Testis (tissue), 5 donors: ENCODE measurements at places on chromosomes 7 and 10. TPM values are rescaled to one million over a fixed set of nuclear protein-coding genes. Genes with fewer than 3 reads are reported as not detected.

GRCh38 chr10:12218991-12219390 is 23.0 kb downstream of the CDC123 start:
- H3K4me3 ChIP-seq, result no peak overlapping the region
- no peaks in the 10 kb centered on the region for H3K36me3 ChIP-seq
- H3K4me1 ChIP-seq, result no peaks in the 10 kb centered on the region
- H3K27me3 ChIP-seq, result no peaks in the 10 kb centered on the region
- no peak overlapping the region for H3K27ac ChIP-seq

DNA sequence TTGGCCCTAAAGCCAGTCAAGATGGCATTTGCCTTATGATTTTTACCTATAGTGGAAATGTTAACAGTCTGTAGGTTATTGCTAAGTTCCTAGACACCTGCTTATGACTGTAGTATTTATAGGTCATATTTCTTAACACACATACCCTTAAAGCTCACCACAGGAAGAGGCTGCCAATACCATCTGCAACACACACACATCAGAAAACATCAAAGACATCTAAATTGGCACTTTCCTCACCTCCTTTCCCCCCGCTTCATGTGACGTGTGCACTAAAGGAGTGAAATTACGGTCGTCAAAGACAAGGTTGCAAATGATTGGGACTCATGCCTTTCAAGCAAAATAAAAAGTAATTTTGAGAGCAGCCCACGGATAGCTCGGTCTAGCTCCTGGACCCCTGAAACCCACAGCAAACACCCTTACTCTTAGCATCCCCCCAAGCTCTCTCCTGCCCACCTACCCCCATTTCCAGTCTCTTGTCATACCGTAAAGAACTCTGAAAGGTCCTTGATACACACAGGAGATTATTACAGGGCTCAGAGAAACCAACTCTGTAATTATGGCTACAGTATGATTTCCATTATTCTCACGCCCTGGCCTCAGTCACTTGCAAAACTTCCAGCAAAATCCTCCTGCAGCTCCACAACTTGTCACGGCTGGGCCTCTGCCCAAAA is 90.5 kb downstream of the PLXNA4 start:
- H3K27ac ChIP-seq, result no peak overlapping the region
- DNase-seq, result no peak
- H3K36me3 ChIP-seq, result no peaks in the 10 kb centered on the region
- no peak overlapping the region for H3K4me3 ChIP-seq

GRCh38 chr7:106465704-106466468 is 181.1 kb upstream of the NAMPT start:
- H3K4me1 ChIP-seq, result peaks cover 29% of the 10 kb centered on the region
- no peaks in the 10 kb centered on the region for H3K36me3 ChIP-seq
- DNase-seq, result peak; percentile 51
- peak overlapping the region; percentile 52 for H3K27ac ChIP-seq
- H3K27me3 ChIP-seq, result no peaks in the 10 kb centered on the region

- peaks cover 7% of the 10 kb centered on the region for H3K4me1 ChIP-seq
- DNase-seq, result no peak
- H3K4me3 ChIP-seq, result no peak overlapping the region
- H3K36me3 ChIP-seq, result no peaks in the 10 kb centered on the region
- no peaks in the 10 kb centered on the region for H3K27me3 ChIP-seq
- no peak overlapping the region for H3K27ac ChIP-seq
These were observed 2.7 kb downstream of the COG5 start for GRCh38 chr7:107560898-107561516.

DNA sequence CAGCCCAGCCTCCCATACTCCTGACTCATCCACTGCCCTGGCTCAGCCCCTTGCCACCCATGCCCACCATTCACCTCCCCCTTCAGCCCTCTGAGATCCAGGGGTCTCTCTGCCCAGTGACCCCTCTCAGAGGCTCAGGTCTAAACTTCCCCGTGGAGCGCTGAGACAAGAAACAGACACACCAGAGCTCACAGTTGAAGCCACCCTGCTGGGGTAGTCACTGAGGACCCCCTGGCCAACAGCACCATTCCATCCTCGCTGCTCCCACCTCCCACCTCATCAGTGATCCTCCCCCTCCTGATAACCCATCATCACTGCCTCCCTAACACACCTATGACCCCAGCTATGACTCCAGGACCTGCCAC is 100.7 kb downstream of the GRID1 start:
- peaks cover 6% of the 10 kb centered on the region for H3K4me1 ChIP-seq
- H3K27ac ChIP-seq, result no peak overlapping the region
- DNase-seq, result peak; percentile 4
- no peaks in the 10 kb centered on the region for H3K36me3 ChIP-seq
- no peak overlapping the region for H3K4me3 ChIP-seq

DNA sequence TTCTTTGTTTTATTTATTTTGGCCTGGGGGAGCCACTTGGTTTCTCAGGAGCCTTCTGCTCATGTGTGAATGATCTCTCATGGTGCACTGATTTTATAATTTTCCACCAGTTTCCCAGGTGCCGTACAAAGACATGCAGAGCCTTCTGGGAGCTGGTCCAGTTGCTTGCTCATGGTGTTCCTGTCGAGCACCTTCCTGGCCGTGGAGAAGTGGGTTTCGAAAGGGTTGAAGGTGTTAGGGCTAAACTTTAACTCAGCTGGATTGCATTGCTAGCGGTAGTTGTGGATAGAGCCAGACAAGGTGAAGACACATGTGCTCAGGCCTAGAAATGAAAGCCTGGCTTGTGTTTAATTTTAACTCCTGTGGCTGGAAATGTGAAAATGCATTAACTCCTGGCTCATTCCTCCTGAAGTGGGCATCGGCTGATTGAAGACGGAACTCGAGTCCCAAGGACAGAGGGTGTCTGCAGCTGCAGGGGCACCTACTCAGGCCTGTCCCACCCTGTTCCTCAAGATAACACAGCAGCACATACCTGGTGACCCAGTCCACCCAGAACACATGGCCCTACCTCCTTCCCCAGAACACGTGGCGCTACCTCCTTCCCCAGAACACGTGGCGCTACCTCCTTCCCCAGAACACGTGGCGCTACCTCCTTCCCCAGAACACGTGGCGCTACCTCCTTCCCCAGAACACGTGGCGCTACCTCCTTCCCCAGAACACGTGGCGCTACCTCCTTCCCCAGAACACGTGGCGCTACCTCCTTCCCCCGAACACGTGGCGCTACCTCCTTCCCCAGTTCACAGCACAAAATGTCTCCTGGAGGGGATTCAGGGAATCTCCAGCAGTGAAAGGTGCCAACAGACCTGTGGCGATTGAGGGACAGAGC is 133.2 kb downstream of the WDR37 start:
- H3K27me3 ChIP-seq, result no peaks in the 10 kb centered on the region
- no peak for DNase-seq
- H3K36me3 ChIP-seq, result no peaks in the 10 kb centered on the region
- no peak overlapping the region for H3K4me3 ChIP-seq
- peaks cover 27% of the 10 kb centered on the region for H3K4me1 ChIP-seq

DNA sequence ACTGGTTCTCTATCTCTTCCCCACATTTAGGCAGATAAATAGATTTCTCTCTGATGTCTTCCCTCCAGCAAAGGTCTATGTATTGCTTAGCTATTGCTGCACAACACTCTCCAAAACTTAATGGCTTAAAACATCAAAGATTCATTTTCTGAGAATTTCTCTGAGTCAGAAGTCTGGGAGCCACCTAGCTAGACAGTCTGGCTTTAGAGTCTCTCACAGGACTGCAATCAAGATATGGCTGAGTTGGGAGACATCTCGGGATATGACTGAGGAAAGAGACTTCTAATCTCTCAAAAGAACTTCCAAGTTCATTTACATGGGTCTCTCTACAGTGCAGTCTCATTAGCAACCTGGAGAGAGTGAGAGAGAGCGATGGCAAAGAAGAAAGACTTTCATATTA is 553.6 kb upstream of the GHITM start:
- no peak overlapping the region for H3K4me3 ChIP-seq
- H3K36me3 ChIP-seq, result no peaks in the 10 kb centered on the region
- H3K27ac ChIP-seq, result no peak overlapping the region
- H3K4me1 ChIP-seq, result no peaks in the 10 kb centered on the region
- no peak for DNase-seq

DNA sequence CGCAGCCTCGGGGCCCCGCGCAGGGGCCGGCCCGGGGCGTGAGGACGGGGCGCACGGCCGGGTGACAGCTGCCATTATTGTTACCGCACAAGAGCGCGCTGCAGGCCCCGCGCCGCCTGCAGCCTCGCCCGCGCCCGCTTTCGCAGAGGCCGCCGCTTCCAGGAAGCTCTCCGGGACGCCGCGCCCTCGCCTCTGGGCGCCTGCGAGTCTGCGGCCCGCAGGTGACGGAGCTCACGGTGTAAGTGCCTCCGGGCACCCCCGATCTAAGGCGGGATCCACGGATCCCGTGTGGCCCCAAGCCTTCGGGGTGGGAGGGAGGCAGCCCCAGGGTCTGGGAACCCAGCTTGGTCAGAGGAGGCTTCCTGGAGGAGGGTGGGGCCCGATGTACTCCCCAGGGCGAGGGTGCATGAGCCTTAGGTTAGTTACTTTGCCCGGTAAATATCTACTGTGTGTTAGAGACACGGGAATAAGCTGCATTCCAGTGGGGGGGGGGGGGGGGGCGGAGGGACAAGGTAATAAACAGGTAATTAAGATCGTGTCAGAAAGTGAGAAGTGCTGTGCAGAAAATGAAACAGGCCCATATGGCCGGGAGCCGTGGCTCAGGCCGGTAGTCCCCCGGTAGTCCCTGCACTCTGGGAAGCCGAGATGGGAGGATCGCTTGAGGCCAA is 638 bp downstream of the IQCE start:
- DNase-seq, result no peak
- no peaks in the 10 kb centered on the region for H3K27me3 ChIP-seq
- H3K36me3 ChIP-seq, result no peaks in the 10 kb centered on the region
- peak overlapping the region; percentile 75 for H3K4me3 ChIP-seq
- peaks cover 25% of the 10 kb centered on the region for H3K4me1 ChIP-seq
- H3K27ac ChIP-seq, result peak overlapping the region; percentile 64

GRCh38 chr7:49839863-49840645 is 66.6 kb downstream of the VWC2 start:
- H3K4me1 ChIP-seq, result no peaks in the 10 kb centered on the region
- no peak overlapping the region for H3K27ac ChIP-seq
- DNase-seq, result no peak
- H3K36me3 ChIP-seq, result no peaks in the 10 kb centered on the region

- H3K27ac ChIP-seq, result no peak overlapping the region
- no peaks in the 10 kb centered on the region for H3K4me1 ChIP-seq
- no peak overlapping the region for H3K4me3 ChIP-seq
- DNase-seq, result no peak
- no peaks in the 10 kb centered on the region for H3K27me3 ChIP-seq
- H3K36me3 ChIP-seq, result no peaks in the 10 kb centered on the region
These were observed 919 bp downstream of the PLA2G12B start for GRCh38 chr10:72953687-72954086.

DNA sequence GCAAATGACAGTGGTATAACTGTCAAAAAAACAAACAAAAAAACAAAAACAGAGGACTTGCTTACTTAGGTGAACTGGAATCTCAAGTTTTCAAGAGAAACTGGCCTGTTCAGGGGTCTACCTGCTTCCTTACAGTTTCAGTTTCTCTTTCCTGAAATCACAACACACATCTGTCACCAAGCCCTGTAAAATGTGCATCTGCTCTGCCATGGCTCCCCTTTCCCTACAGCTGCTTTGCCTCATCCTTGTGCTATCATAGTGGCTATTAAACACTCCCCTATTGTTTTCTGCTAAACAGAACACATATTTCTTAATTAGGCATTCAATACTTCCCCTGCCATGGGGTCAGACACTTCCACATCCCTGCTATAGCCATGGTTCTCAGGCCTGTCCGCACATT is 37.6 kb downstream of the CPED1 start:
- peaks cover 6% of the 10 kb centered on the region for H3K4me1 ChIP-seq
- H3K4me3 ChIP-seq, result no peak overlapping the region
- no peak for DNase-seq
- H3K27me3 ChIP-seq, result no peaks in the 10 kb centered on the region
- H3K36me3 ChIP-seq, result no peaks in the 10 kb centered on the region

GRCh38 chr10:119449760-119450461 is 92.6 kb downstream of the RGS10 start:
- H3K36me3 ChIP-seq, result no peaks in the 10 kb centered on the region
- no peak overlapping the region for H3K27ac ChIP-seq
- H3K4me3 ChIP-seq, result no peak overlapping the region
- no peaks in the 10 kb centered on the region for H3K27me3 ChIP-seq
- no peaks in the 10 kb centered on the region for H3K4me1 ChIP-seq

DNA sequence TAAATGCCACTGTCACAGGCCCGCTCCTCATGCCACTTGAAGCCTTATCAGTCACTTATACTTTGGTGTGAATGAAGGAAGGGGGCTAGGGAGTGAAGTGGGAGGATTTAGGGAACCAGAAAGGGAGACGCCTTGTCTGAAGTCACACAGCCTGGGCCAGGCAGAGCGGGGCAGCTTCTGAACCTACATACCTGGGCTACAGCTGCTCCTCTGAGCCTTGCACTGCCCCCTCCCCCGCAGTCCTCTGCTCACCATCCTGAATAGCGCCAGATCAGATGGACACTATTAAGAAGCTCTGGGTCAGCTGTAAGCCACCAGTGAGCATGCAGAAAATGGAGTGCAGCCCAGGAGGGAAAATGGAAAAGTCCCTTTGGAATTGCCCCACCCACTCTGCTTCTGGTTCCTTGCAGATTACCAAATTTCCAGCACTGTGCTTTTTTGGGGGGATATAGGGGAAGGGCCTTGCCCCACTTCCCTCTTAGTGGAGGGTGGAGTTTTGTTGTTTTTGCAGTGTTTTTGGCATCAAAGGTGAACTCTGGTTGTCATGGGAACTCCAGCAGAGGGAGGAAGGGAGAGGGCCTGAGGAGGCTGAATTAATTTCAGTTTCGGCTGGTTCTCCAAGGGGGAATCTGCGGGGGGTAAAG is 35.0 kb upstream of the ADCYAP1R1 start:
- H3K36me3 ChIP-seq, result no peaks in the 10 kb centered on the region
- H3K27me3 ChIP-seq, result no peaks in the 10 kb centered on the region
- no peaks in the 10 kb centered on the region for H3K4me1 ChIP-seq
- H3K27ac ChIP-seq, result no peak overlapping the region
- no peak overlapping the region for H3K4me3 ChIP-seq
- no peak for DNase-seq

DNA sequence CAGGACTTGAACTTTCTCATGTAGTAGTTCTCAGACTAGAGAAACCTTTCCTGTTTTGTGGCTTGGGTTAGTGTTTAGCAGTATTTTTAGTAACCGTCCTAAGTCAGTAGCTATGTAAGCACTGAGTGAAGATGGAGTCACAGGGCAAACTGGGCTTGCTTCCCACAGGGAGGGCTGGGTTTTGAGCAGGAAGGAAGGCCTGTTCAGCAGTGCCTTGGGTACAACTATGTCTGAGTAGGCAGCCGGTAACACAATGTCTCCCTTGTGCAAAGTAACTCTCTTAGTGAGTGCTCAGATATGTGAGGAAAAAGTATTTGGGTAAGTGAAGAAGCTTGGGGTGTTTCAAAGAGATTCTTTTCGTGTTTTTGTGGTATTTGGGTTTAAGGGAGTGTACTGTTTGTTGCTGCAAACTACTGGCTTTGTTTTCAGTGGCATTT is 96.4 kb downstream of the CCSER2 start:
- no peaks in the 10 kb centered on the region for H3K27me3 ChIP-seq
- DNase-seq, result peak; percentile 92
- peaks cover 8% of the 10 kb centered on the region for H3K4me1 ChIP-seq
- peak overlapping the region; percentile 83 for H3K27ac ChIP-seq
- no peaks in the 10 kb centered on the region for H3K36me3 ChIP-seq

The TMEM270 gene
- 113 TPM for polyA plus RNA-seq

The RBM48 gene
- 20.3 TPM for polyA plus RNA-seq

The AKR1C8 gene
- 0.33 TPM for polyA plus RNA-seq

The NRP1 gene
- 23.8 TPM for polyA plus RNA-seq

The LLCFC1 gene
- 73.2 TPM for polyA plus RNA-seq

The TIAL1 gene
- polyA plus RNA-seq, result 104 TPM

The GOLGA7B gene
- polyA plus RNA-seq, result 1.3 TPM

The PDZD7 gene
- polyA plus RNA-seq, result 1.6 TPM

The PKD2L1 gene
- polyA plus RNA-seq, result 4.7 TPM

The TMED4 gene
- polyA plus RNA-seq, result 77.8 TPM

The WDR86 gene
- polyA plus RNA-seq, result 2.8 TPM

The ANKRD2 gene
- polyA plus RNA-seq, result 3.5 TPM

The KLLN gene
- polyA plus RNA-seq, result 2.0 TPM
